AML-193 (cell line): ENCODE measurements at places on chromosomes 11 and 22.

DNA sequence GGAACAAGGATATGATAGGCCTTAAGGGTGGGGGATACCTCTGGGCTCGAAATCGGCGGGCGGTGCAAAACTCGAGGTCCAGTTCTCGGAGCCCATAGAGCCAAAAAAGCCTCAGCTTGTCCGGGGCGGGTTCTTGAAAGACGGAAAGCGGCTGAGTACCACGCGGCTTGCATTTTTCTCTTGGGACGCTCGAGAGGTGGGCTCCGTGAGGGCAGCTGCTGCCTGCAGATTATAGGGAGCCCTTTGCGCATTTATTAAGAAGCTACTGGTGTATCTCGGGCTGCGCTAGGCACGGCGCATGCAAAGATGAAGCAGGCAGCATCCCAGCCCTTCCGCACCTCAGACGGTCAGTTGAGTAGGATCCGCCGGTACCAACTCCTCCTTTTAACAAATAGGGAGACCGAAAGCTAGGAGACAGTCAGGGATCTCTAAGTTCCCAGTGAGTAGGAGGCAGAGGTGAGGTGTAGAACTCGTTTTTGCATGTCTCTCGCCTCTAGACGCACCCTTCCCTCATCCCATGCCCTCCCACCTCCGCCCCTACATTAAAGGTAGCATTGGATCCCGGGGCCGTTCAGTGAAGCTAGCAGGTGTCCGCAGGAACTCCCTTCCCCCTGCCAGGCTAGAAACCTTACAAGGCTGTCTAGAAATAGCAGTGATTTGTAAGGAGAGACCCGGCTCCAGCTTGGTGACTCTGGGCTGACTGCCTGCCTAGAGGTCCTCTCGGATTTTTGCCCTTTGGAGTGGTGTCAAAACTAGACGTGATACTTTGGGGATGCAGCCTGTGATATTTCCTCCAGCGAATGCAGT is 768 bp downstream of the LDHA start:
- no peak for DNase-seq

DNA sequence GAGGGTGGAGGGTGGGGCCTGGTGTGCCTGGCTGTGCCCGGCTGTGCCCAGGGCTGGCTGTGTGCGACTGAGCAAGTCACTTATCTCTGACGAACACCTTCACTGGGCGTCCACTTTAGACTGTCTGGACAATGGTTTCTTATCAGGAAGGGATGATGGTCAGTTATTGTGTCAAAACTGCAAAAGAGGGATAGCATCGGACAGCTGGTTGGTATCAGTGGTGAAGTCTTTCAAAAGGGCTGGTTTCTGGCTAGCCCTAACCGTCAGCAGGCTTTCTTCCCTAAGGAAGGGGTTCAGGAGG is 4.1 kb upstream of the MGAT3 start:
- no peak for DNase-seq

DNA sequence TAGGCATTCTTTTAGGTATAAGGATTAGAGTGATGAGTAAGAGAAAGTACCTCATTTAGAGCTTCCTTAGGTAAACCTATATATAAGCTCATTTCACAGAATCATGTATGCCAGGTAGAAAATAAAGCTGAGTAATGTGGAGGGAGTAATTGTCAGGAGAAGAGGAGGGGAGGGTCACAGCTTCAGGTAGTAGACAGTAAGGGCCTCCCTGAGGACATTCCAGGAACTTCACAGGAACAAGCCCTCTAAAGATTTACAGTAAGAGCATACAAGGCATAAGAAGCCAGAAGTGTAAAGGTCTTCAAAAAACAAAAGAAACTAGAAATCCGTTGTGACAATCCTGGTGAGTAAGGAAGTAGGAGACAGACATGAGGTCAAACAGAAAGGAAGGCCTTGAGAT is 57.6 kb downstream of the USP47 start:
- DNase-seq, result no peak

- no peak for DNase-seq
Measured at GRCh38 chr11:34488855-34489557, 24.6 kb downstream of the ELF5 start.

DNA sequence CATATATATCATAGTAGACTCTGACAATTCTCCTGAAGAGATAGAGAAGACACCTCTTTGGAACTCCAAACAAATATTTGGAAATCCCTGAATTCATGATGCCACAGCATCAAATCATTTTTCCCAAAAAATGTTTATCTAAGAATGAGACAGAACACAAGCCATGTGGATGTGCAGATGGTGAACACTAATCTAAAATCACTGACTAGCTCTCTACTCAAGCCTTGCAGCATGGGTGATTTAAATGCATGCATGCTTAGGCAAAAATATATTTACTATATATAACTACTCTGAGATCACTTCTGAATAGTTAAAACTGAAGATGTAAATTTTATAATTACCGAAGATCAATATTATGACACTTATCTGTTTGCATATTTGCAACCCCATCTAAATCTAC is 289.9 kb downstream of the GUCY1A2 start:
- DNase-seq, result no peak

- no peak for DNase-seq
Measured at GRCh38 chr22:37503850-37504249, 15.4 kb downstream of the CARD10 start.

DNA sequence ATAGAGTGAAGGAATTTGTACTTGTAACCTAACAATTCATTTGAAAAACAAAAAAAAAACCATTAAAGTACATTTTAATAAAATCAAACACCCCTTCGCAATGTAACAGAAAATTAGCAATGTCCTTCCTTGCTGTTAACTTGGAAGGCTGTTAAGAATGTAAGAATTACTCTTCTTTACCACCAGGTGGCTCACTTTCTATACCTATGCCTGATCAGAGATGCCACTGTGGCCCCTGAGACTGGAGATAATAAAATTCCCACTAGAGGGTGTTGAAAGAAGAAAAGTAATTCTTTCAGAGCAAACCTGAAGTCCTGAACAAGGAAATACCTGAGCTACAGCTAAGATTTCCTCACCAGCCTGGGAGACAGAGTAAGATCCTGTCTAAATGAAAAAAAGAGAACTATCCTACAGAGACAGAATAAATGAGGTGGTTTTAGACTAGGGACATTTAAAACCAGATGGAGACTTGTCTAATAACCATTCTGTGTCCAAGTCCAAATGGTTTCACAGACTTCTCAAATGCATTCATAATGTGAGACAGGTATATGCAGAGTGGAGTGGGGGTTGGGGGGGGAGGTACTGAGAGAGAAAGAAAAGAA is 1089.3 kb downstream of the FAM181B start:
- DNase-seq, result peak; percentile 70

DNA sequence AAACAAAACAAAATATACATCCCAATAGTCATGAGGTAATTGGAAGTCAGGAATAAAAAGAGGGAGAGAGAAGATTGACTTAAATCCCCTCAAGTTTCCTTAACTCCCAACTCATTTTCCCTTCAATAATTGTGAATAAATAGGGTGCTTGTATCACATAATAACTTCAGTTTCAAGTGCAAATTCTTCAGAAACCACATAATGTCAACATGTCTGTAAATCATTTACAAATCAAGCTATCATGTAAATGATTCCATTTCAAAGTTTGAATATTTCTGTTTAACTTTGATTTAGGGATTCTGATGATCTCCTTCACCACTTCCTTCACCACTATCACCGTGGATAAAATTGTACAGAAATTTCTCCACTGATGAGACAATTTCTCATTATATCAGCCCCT is 23.2 kb downstream of the CASP5 start:
- no peak for DNase-seq

GRCh38 chr11:14357881-14358728 is 878 bp downstream of the RRAS2 start:
- no peak for DNase-seq

DNA sequence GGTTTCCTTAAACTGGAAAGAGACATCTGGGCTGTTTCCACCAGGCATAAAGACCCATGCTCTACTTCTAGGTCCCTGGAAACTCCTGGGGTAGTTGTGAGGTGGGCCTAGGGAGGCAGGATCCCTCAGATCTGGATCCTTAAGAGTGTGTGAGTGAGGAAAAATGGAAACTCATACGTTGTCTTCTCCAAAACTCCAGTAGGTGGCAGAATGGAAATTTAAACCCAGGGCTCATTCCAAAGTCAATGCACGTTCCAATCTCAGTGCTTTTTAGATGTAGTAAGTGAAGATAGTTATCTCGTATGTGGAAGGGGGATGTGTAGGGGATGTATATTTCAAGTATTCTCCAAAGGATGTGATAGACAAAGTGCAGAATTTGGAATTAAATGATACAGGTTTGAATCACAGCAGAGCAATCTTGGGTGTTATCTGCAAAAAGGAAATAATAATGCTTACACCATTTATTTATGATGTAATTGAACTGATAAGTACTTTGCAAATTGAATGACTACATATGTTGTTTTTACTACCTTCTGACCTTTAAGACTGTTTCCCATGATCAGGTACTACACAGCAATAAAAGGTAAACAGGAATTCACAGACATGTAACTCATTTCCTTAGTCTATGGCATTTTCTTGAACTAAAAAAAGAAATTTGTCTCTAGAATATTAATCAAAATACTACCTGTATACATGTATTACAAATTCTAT is 13.1 kb upstream of the MMP1 start:
- peak; percentile 9 for DNase-seq

- no peak for DNase-seq
Measured at GRCh38 chr11:108472681-108473080, 5.4 kb upstream of the C11orf65 start.

- DNase-seq, result no peak
Measured at GRCh38 chr11:3182462-3182852, 17.3 kb upstream of the OSBPL5 start.

GRCh38 chr11:36109850-36110606 is 166.2 kb downstream of the LDLRAD3 start:
- no peak for DNase-seq

DNA sequence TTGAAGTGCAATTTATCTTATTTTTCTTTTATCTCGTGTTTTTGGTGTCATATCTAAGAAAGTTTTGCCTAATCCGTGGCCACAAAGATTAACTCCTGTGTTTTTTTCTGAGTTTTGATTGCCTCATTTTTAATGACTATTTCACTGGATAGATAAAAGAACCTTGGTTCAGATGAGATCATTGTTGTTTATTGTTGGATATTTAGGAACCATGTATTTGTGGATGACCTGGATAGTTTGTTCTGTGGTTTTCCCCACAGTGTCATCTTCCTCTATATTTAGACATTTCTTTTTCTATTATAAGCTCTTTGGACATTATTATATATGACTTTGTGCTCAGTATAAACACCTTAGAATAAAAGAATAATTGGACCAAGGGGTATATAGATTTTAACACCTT is 37.2 kb downstream of the PPP6R3 start:
- DNase-seq, result no peak

- DNase-seq, result no peak
Measured at GRCh38 chr11:118497831-118498230, 29.4 kb upstream of the TTC36 start.

DNA sequence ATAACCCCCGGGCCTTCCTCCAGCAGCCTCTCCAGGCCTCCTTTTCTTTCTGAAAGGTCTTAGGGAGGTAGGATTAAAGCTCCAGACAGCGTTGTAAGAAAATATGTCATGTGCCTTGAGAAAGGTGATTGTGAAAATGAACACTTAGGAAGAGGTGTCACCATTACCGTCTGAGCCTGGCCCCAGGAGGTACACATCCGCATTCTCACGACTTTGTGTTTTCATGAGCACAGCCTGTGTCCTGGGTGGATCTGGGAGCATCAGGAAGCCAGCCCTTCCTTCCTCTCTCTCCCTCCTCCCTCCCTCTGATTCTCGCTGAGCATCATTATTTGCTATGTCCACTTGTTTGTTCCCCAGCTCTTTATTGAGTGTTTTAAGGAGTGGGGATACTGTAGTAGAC is 105.1 kb upstream of the CRYBB3 start:
- DNase-seq, result no peak

GRCh38 chr22:36538529-36538928 is 9.6 kb upstream of the EIF3D start:
- DNase-seq, result no peak

DNA sequence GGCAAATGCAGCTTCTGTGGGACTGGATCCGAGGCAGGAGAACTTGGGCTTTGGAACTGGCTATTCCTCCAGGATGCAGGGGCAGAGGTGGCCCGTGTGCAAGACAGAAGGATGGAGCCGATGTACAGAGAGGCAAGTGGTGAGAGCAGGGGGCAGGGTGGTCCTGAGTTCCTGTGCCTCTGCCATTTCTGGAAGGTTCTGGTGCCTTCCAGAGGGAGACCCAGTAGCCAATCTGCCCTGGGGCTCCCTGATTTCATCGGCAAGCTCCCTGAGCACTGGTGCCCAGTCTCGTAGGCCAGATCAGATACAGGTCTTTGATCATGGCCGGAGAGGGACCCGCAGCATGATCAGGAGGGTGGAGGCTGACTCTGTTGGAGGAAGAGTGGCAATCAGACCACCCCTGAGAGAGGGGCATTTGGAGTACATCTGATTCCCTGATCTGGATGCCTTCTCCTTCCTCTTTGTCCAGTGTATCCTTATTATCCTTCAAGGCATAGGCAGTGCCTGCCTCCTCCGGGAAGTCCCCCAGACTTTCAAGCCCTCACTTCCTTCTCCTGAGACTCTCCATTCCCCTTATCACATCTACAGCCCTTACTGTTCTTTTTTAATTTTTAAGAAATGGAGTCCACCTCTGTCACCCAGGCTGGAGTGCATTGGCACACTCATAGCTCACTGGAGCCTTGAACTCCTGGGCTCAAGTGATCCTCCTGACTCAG is 9.7 kb downstream of the MRGPRD start:
- DNase-seq, result no peak

- DNase-seq, result peak; percentile 89
Measured at GRCh38 chr11:73384872-73385689, 8.9 kb downstream of the RELT start.

- DNase-seq, result no peak
Measured at GRCh38 chr11:14036469-14036868, 73.9 kb downstream of the SPON1 start.

DNA sequence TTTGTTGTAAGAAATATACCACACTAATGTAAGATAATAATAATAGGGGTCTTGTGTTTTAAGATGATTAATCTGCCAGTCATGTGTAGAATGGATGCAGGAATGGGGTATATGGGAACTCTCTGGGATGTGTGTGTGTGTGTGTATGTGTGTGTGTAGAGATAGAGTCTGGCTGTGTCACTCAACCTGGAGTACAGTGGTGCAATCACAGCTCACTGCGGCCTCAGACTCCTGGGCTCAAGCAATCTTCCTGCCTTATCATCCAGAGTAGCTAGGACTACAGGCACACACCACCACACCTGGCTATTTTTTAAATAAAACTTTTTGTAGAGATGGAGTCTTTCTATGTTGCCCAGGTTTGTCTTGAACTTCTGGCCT is 11.5 kb upstream of the PANX1 start:
- DNase-seq, result no peak

DNA sequence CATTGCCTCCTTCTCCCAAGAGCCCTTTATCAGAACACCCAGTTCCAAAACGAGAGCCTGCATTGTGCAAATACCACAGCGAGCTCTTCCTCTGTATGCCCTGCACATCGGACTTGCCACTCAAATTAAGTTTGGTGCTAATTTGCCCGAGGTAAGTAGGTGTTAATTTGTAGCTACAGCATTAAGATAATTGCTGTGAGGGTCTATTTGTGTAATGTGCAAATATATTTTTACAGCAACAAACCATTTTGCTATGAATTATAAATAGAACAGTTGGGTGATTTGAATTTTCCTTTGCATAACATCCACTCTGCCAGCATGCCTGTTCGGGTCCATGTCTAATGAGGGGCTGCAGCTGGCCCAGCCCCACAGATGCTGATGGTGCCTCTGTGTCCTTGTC is 8.1 kb downstream of the ARHGAP8 start:
- DNase-seq, result no peak
